ENCODE measurements at places on chromosomes 3 and 15.

DNA sequence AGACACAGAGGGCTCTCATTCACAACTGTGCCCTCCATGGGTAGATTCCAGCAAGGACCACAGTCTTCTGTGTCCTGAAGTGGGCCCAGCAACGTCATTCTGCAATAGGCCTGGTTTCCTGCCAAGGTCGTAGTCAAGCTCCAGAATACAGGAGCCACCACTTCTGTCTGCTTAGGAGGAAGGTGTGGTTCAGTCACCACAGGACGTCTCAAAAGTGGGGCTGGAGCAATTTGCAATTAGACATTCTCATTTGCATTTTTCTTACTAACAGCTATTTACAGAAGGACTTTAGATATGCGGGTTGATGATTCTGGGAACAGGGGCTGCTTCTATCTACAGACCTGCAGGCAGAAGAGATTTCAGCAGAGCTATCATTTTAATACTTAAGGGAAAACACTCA, 58.7 kb upstream of the MYRIP start:
- no peak for DNase-seq

- DNase-seq, result no peak
These were observed 323.0 kb upstream of the CDIN1 start for GRCh38 chr15:36256404-36256807.

GRCh38 chr15:77185242-77185785, 114.4 kb upstream of the TSPAN3 start:
- DNase-seq, result no peak

DNA sequence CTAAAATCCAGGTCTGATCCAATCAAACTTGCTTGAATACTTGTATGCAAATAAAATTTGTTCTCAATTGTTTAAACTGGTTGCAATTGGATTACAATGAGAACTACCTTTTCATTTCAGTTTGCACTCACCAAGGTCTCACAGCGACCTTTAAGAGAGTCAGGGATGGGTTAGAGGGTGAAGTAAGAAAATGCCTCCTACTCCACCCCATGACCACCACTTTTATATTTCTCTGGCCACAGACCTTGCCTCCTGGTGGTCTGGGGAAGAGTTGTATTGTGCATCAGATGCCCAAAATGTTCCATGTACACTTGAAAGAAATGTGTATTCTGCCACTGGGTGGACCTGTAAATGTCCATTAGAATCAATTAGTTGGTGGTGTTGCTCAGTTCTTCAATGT, 16.4 kb upstream of the THSD4 start:
- no peak for DNase-seq

DNA sequence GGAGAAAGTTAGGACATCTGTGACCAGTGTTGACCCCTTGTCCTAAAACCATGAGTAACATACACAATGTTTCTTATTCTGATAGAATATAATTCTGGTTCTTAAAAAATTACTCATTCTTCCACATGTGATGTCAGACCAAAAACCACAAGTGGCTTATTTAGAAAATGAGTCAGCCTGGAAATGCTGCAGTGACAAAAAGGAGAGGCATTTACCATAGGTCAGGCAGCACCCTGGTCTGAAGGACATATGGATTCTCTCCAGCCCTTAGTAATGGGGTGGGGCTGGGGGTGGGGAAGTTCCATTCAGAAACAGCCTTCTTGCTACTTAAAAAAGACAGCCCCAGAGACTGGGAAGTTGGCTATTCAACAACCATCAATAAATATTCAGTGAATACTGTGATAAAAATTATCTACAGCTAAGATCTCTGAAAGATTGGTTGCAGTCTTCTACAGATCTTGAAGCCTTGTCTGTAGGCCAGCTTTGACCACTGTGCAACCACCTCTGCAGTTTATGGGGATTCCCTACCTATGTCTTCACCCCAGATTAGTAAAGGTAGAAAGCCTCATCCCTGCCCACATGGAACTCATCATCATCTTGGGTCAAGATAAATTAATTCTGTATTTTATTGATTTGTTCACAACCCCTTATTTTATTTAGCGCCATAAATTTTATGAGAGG, 34.9 kb upstream of the TIMP4 start:
- DNase-seq, result peak; percentile 24

DNA sequence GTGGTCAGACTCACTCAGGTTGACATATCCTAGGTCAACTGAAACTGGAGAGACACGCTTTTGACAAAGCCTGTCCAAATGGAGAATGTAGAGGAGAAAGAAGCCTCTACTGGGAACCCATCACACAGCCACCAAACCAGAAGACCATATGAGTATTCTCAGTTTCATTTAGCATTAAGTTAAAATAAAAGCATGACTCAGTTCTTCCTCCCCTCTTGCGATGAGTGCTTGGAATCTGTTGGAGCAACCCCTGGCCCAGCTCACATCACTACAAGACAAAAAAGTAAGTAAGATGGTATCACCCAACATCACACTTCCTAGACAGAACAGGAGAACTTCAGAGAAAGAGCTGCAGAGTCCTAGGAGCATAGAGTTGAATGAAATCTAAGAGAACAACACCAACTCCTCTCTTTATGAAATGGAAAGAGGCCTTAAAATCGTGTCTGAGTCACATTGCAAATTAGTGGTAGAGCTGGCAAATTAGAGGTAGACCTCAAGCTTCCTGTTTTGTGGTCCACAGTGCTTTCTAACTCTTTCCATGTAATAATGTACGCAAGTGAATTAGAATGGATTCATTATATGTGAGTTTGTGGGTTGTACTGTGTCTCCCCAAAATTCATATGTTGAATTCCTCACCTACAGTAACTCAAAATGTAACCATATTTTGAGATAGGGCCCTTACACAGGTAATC, 51.2 kb downstream of the FGF12 start:
- no peak for DNase-seq

GRCh38 chr3:100400419-100400779, 490 bp downstream of the TOMM70 start:
- no peak for DNase-seq

GRCh38 chr3:165464736-165465135, 268.6 kb upstream of the SLITRK3 start:
- DNase-seq, result no peak

GRCh38 chr3:134544316-134544715, 58.5 kb downstream of the CEP63 start:
- DNase-seq, result no peak

DNA sequence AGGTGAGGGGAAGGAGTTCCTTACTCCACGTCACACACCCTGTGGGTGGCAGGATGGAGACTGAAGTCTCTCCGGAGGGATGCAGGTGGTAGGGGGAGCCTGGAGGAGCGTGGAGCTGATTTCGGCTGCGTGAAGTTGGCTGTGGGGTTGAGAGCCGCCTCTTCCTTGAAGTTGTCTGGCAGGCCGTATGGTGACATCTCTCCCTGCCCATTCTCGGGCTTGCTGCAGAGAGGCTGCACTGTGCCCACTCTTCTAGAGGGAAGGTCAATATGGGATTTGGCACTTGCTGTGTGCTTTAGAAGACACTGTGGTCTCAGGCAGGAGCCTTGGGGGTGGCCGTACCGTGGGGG, 13.4 kb upstream of the FBLN2 start:
- DNase-seq, result no peak

- DNase-seq, result no peak
These were observed 166.9 kb downstream of the SMAD6 start for GRCh38 chr15:66868918-66869317.

DNA sequence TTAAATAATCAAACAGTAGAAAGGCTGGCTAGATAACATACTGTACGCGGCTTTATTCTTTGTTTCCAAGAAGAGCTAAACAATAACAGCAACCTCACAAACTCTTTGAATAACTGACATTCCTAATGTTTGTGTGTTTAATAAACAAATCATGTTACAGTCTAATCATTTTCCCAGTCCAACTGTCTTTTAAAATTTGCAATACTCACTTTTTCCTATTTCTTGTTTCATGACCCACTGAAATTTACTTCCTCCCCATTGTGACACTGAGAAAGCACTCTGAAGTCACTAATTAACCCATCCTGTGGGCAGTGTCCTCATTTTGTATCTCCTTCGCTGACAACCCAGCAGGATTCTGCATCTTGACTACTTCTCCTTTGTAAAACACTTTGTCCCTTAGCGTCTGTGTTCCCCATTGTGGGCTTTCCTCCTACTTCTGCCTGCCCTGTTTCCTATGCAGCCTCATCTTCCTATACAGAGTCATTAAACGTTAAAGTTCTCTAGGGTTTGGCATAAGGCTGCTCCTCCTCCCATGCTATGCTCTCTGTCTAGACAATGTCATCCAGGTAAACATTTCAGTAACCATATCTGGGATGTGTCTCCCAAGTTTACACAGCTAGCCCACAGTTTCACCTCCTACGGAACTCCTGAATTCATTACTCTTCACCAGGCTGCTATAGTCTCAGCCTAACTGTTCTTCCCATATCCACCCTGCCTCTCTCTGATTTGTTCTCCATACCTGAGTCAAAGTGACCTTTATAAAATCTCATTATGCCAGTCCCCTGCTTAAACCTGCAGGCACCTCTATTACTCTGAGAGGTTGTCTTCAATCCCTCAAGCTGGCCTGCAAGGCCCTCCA, 148.9 kb downstream of the GREM1 start:
- no peak for DNase-seq

DNA sequence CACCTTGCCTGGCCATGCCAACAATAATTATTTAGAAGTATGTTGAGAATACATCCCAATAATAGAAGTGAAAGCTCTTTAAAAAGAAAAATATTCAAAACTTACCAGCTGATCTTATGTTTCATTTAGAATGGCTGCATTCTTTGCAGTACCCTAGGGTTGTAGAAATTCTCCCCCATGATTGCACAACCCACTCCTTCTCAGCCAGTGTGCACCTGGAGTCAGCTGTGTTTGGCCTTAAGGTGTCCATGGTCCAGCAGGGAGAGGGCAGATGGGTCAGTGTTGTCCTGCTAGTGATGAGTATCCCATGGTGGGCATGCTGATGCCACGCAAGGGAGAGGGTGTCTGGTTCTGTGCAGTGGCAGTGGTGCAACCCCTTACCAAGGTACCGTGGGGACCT, 117.3 kb downstream of the IGF1R start:
- no peak for DNase-seq

- DNase-seq, result no peak
These were observed 835.7 kb downstream of the OTOL1 start for GRCh38 chr3:162332344-162332743.

DNA sequence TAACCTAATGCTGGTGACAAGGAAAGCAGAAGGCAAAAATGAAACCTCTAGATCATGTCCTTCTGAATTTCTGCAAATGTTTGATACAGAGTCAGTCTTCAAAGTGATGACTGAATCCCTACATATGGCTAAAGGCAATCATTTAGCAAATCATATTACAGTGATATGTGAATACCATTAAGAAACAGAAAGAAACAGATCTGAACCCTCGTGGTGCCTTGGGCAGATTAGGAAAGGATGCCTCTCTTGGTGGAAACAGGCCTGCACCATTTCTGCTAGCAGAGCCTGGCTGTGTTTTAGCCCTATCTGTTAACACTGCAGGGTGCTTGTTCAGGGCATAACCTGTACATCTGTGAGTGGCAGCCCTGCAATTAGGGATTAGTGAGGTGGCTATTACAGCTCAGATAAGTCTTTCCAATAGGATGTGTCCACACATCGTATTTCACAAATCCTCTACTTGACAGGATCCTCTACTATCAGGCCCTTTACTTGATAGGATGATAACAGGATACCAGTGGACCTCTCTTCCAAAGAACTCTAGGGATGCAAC, 12.1 kb downstream of the SEC22C start:
- no peak for DNase-seq

GRCh38 chr3:38150780-38151528, 12.5 kb downstream of the MYD88 start:
- no peak for DNase-seq

- no peak for DNase-seq
These were observed 6.2 kb upstream of the MAP1A start for GRCh38 chr15:43511012-43511885.

DNA sequence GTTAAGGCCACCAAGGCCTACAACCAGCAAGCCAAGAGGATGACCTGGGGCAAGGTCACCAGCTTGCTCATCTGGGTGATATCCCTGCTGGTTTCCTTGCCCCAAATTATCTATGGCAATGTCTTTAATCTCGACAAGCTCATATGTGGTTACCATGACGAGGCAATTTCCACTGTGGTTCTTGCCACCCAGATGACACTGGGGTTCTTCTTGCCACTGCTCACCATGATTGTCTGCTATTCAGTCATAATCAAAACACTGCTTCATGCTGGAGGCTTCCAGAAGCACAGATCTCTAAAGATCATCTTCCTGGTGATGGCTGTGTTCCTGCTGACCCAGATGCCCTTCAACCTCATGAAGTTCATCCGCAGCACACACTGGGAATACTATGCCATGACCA, 3.6 kb downstream of the CXCR6 start:
- DNase-seq, result no peak

DNA sequence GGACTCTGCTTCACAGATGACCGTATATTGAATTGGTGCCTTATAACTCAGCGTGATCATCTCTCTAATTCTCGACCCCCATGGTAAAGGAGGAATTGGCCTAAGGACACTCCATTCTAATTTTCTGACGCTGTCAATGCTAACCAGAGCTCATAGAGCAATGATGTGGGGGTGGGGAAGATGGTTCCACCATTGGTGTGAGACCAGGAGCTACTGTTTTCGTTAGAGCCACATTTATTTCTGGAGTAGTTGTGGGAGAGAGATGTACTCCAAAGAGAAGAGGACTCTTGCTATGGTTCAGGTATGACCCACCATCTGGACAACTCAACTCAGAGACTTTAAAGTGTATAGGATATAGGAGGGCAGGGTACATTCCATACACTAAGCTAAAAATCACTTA, 16.3 kb downstream of the ZBTB38 start:
- no peak for DNase-seq

- DNase-seq, result peak; percentile 58
These were observed 20.7 kb upstream of the FEM1B start for GRCh38 chr15:68256675-68257450.

GRCh38 chr3:5274091-5274490, 86.6 kb downstream of the EDEM1 start:
- DNase-seq, result no peak

DNA sequence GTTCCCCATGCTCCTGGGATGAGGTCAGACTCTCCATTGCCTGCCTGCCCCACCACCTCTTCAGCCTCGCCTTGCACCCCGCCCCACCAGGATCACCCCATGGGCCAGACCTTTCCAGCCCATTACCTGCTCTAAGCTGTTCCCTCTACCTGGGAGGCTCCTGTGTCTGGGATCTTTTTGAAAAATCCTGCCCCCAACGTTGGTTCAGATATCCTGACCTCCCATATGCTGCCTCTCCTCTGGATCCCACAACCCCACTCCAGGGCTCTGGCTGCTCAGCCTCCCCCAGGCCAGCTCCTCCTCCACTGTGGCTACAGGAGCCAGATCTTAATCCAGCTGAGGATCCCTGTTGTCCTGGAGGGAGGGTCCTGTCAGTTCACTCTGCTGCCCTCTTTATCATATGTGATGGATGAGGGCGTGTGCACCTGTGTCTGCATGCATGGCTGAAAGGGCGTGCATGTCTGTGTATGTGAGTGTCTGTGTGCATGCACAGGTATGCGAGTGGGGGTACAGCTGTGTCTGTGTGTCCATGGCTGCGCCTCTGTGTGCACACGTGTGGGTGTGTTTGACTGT, 21.7 kb upstream of the ALAS1 start:
- DNase-seq, result no peak

DNA sequence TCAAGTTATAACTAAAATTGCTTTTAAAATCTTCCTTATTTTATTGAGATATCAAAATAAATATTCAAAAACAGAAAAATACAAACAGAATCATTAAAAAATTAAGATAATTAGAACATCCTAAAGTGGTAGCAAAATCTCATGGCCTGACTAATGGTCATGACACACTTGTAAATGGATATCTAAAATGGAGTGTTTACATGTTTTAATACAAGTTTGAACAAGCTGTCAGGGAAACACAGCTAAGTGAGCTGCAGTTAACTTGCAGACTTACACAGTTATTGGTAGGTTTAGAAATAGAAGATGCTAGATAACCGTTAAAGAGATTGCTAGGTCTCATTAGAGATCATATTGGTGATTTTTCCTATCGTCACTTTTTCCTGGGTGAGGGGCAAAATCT, 242.3 kb downstream of the LPP start:
- no peak for DNase-seq
